ENCODE measurements at places on chromosomes 1 and 21. TPM values are rescaled to one million over a fixed set of nuclear protein-coding genes. Genes with fewer than 3 reads are reported as not detected.

The LORICRIN gene
- total RNA-seq, result not detected

The CELA3A gene
- not detected for total RNA-seq

The SPRR1A gene
- total RNA-seq, result not detected

The SYNC gene
- 1.1 TPM for total RNA-seq

The HSPB7 gene
- total RNA-seq, result 83.9 TPM

DNA sequence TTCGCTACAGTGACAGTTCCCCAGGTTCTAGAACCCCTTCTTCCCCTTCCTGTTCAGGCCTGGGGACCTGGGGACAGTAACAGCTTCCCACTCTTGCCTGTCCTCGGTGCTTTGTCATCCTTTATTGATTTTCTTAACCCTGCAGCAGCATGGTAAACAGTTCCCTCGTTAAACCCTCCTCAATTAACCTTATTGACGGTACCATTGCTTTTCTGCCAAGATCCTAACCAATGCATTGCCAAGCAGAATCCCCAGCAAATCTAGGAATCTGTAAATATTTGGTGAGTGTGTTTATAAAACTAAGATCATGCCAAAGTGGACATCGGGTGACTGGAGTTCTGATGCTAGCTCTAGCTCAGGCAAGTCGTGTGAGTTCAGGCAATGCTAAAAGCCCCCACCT lies 99.6 kb upstream of the KAZN start:
- DNase-seq, result no peak

GRCh38 chr1:215018555-215018954 lies 64.0 kb upstream of the KCNK2 start:
- no peak for DNase-seq

DNA sequence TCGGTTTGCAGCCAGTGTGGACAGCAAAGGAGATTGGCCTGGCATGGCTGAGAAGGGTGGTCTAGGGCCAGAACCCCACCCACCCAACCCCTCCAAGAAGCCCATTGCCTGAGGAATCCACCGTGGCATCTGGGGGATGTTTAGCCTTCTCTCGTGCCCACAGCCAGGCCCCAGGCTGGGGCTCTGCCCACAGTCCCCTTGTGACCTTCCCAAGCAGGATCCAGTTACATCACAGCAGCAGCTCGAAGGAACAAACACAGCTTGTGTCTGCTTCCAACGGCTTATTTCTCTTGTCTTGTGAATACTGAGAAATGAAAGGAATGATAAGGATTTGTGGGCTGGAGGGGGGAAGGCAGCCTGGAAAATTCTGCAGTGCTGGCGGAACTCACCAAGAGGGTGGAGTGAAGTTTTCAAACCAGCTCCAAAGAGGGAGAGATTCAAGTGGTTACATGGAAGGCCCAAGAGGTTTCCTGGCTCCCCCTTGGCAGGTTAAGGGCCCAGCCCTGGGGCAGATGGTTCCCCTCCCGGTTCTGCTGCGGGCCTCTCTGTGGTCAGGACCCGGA lies 61.6 kb downstream of the DHRS3 start:
- DNase-seq, result peak; percentile 79

DNA sequence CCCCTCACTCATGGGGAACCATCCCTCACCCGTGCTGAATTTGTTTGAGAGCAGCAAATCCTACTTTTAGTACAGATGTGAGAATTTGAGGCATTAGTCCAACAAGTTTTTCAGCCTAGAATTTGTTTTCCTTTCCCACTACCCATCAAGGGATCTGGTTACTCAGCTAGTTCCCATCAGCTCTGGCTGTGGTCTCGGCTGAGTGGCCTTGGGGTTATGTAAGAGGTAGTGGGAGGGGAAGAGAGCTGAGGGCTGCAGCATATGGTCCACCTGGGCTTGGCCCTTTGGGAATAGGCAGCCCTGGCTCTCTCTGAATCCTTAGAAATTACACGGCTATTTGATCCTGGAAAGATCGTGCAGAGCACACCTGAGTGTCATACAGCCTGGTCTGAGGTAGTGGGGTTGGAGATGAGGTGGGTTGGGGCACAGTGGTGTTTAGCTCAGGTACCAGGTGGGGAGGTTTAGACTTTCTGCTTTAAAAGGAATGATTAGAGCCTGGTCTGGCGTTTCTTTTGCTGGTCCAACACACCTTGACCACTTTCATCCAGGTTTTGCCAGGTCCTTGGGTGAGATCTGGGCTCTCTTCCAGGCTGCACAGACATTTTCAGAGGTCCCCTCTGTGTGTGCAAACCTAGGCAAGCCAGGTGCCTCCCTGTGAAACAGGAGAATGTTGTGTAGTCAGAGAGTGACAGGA lies 4.2 kb downstream of the GSTM4 start:
- no peak for DNase-seq

DNA sequence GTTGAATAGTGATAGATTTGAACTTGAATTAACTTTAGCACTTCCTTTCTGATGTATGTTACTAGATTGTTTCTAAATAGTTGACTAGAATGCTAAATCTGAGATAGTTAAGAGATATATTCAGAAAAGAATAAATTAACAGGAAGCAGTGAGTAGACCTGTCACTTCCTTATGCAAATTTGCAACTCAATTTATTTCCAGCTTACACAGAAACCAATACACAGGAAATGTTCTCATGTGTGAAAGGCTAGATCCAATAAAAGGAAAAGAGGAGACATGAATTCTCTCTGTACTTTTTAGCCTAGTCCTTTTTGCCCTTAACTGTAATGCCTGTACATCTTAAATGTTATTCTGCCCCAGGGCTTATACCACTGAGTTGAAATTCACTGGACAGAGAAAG lies 522.3 kb downstream of the COL11A1 start:
- no peak for DNase-seq

DNA sequence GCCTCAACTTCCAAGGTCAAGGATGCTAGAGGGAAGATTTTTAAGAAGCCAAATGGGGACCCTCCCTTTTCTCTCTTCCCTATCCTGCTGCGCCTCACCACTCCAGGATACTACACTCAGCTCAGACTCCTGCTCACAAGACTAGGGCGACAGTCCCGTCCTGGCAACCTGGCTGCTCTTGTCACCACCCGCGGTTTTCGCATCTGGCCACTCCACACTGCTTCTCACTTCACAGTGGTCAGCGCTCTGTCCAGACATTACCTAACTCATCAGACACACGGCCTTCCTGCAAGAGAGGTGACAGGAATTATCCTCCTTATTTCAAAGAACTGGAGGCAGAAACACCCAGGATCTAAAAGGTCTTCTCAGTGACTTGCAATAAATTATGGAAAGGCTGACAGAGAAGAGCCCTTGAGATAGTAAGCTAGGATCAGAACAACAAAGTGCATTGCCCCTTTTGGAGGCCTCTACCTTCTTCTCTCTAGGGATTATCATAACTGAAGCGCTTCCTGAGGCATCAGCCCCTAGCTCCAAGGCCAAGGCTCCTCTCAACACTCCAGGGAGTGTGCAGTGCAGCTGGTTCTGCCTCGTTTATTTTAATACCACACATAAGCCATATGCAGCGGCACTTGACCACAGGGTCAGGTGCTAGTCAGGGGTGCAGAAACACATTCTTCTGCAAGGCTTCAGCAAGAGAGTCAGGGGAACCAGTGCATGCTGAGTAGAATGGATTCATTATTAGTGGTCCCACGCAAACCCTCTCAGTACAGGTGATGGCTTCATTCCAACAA lies 41.9 kb downstream of the ASTN1 start:
- DNase-seq, result no peak

DNA sequence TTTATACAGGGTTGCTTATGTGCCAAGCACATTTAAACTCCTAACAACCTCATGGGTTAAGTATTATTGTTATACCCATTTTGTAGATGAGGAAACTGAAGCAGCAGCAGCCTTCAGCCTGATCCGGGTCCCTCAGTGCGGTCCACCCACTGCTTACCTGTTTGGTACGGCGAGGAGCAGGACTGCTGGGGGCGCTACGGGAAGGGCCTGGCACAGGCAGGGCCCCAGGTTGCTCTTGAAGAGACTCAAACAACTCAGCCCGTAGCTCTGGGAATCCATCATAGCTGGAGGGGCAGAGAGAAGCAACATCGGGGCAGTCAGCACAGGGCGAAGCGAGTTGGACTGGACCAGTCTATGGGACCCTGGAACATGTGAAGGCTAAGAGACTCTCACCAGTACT lies 9.2 kb downstream of the DENND4B start:
- no peak for DNase-seq

- no peak for DNase-seq
Measured at GRCh38 chr1:177596485-177596884, 373.4 kb downstream of the SEC16B start.

DNA sequence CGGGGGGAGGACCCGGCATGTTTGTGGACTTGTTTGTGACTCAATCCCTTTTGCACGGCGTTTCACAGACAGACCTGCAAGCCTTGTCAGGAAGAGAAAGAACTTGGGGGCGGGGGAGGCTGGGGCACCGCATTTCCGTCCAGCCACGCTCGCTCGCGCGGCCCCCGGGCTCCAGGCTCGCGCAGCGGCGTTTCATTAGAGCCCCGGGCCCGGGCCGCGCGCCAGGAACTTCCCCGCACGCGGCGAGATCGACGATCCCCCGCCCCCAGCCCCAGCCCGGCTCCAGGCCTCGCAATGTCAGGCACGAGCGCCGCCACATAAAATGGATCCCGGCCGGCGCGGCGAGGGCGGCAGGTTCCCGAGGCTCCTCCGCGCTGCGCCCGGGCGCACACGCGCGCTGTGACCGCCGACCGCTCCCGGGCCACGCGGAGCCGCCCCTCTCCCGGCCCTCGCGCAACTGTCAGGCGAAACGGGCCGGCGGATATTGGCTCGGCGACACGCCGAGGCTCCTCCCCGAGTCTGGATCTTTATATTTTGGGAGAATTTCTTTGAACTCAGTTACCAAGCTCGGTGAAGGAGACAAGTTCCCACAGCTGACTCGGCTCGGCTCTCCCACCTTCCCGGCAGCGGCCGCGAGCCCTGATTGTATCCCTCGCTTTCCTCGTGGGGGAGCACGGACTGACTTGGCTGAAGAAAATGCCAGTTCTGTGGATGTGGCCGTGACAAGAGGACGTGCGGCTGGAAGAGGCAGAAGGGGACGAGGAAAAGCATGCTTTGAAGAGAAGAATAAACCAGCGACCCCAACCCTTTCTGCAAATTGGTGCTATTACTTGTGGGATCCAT lies at the start of gene KIF26B:
Gene KIF26B, plus strand, starts transcription at position 557 of the 843 bp plus-strand sequence. CDS start 440 bp downstream, outside the sequence.
- DNase-seq, result peak; percentile 69

GRCh38 chr21:32036756-32037155 lies 163.9 kb downstream of the HUNK start:
- DNase-seq, result no peak

DNA sequence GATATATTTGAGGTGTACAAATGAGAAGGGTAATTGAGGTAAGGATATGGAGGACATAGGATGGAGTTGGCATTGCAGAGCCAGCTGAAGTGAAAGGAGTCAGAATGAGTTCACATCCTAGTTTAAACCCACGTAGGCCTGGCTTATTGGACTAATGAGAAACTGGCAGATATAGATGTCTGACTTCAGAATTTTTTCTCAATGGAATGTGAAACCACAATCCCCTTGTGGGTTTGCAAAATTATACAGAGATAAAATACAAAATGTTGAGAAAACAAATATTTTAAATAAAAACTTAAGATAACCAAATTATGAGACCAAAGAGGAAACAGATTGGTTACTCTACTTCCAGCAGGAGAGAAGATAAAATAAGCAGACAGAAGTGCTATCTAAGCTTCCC lies 277.4 kb upstream of the LRRC7 start:
- DNase-seq, result no peak

DNA sequence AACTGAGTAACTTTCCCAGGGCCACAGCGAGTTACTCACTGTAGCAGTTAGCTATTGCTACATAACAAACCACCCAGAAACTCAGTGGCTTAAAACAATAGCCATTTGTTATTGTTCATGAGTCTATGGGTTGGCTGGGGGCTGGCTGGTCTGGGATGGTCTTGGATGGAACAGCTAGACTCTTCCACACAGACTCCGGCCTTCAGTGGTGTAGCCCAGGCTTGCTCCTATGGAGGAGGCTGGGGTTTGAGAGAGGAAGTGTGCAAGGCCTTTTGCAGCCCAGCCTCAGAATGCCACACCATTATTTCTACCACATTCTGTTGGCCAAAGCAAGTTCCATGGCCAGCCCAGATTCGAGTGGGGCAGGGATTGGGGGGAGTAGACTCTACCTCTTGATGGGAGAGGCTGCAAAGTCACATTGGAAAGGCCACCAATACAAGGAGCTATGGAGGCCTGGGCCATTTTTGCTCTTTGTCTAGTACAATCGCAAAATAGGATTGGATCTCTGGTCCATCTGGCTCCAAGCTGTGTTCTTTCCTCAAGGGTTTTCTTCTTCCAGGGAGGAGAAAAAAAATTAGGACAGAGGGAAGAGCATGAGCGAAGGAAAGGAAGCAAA lies 37.5 kb upstream of the TTC22 start:
- no peak for DNase-seq

GRCh38 chr1:7808253-7808844 lies 24.3 kb downstream of the PER3 start:
- peak; percentile 45 for DNase-seq

DNA sequence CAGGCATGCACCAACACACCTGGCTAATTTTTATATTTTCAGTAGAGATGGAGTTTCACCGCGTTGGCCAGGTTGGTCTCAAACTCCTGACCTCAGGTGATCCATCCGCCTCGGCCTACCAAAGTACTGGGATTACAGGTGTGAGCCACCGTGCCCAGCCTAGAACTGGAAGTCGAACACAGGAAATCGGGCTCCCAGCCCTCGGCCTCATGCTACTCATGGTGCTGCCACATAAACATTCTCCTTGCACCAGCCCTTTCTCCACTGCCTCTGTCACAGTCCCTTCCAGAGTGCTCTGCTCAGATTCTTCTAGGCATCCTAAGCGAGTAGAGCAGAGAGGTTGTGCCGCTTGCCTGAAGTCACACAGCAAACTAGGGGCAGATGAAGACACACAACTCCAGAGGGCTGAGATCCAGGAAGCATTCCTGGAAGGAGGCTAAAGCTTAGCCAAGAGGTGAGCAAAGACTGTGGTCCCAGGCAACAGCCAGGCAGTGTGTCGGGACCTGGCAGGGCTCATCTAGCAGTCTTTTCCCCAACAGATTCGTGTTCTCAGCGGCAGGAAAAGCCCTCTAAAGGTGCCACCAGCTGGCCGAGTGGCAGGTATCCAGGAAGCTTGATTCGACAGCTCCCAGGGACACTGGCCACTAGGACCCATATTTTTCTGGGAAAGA lies 29.6 kb upstream of the NPPB start:
- DNase-seq, result no peak

DNA sequence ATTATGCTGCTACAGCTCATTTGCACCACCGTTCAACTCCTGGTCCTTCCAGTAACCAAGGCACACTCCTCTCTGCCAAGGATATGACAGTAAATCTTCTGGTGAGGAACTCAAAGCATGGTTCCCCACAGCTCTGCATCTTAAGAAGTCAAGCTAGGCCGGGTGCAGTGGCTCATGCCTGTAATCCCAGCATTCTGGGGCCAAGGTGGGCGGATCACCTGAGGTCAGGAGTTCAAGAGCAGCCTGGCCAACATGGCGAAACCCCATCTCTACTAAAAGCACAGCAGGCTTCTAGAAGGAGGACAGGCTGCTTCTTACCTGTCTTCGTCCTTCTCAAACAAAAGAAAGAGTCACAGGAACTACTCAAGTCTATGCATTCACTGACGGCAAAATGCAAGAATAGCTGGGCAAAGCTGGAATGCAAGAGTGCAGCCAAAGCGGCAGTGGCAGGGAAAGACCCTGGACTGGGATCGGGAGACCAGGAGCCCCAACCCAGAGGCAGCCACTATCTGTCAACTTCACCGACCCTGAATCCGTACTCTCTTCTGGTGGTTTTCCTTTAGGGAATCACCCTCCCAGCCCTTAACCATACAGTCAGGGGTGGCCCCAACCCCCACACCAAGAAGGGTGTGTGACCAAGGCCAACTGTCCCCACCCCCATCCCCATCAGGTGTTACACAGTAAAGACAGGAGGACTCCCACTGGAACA lies 75.5 kb downstream of the NPHP4 start:
- no peak for DNase-seq
